ENCODE measurements at places on chromosomes 5 and 9.

DNA sequence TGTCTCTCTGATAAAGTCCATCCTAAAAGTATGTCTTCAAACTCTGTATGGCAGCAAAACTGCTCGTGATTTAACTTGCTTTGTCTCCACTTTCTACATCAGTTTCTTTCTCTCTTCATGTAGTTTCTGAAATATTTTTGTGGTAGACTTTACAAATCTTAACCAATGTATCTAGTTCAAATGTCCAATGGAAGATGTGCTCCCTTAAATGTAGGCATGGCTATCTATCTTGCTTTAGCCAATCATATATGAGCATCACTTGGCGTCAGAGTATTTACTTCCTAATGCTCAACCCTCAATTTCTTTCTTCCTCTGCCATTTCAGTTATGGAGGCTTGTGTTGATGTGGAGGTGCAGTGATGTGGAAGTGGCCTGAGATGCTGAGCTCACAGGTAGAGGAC is 206.1 kb upstream of the ZNF608 start:
- no peak for DNase-seq

- DNase-seq, result no peak
Observed at GRCh38 chr9:84283946-84284345, 56.6 kb downstream of the SLC28A3 start.

DNA sequence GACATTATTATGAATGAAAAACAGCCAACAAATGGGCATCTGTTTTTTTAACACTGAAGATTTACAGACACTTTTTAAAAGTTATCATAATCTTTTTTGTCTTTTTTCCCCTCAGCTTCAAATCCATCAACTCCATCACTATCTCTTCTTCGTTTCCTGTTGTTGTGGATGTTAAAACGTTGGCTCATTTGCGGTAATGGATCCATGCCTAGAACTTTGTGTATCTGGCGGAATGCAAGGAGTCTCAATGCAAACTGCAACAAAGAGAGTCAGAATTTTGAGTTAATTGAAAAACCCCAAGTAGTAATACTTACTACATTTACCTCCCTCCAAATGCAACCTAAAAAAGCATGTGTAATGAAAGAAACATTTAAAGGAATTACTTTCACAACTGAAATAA is 42.9 kb upstream of the MTMR12 start:
- no peak for DNase-seq

DNA sequence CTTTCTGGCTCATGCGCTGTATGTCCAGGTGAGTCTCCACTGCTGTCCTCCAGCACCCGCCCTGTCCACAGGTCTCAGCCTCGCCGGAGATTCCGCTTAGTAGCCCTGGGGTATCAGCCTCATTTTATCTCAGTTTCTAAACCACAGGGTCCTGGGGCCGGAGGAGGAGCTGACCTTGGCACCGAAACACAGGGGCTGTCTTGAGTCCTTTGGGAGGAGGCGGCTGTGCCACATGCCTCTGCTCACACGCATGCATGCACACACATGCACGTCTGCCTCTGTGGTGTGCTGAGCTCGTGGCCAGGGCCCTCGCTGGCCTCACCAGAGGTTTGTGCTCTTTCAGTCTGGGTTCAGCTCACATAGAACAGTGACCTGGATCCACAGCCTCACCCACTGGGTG is 23.3 kb downstream of the TRIP13 start:
- no peak for DNase-seq

DNA sequence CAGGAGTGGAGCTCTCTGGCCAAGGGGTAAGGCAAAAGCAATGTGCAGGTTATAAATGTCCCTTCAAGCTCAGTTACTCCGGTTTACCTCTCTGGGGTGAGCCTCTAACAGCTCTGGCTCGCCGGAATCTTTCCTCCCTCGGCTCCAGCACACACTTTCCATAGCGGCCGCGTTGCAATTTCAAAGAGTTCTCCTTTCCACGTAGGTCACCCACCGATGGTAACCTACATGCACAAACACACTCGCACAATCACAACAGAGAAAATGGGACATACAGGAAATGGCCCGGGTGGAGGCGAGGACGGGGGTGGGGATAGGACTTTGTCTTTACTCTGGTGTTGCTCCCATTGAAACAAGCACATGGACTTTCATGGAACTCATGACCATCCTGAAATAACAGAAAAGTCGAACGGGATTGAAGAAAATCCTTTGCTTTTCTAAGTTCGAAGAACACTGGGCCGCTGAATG is 1.2 kb downstream of the LHFPL2 start:
- DNase-seq, result no peak

- no peak for DNase-seq
Observed at GRCh38 chr5:153816870-153817269, 221.8 kb downstream of the FAM114A2 start.

Data from coronary artery (tissue), 2 donors.